ENCODE measurements at places on chromosomes 11 and 22. TPM values are rescaled to one million over a fixed set of nuclear protein-coding genes. Genes with fewer than 3 reads are reported as not detected.
A peak's percentile ranks its signal among the peaks of the same experiment; 100 is the strongest.

DNA sequence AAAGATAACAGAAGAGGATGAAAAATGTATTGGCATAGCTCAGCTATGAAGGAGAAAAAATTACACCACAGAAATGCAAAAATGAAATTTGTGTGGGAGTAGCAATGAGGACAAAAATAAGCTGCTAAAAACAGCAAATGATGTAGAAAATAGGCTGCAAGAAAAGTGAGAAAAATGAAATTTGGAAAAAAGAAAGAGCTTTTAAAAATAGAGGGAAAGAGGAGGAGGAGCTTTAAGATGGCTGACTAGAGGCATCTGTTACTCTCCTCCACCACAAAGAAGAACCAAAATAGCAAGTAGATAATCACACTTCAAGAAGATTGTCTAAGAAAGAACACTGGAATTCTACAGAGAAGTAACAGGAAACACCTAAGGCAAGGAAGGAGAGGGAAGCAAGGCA is 23.7 kb upstream of the OR5AN1 start:
- DNase-seq, result no peak

- no peak for DNase-seq
Measured at GRCh38 chr11:2466869-2467694, 22.3 kb downstream of the KCNQ1 start.

- DNase-seq, result no peak
Measured at GRCh38 chr11:12787847-12788246, 113.6 kb downstream of the TEAD1 start.

GRCh38 chr11:92870196-92870832 is 99.1 kb upstream of the MTNR1B start:
- no peak for DNase-seq

- peak; percentile 83 for DNase-seq
Measured at GRCh38 chr11:95149651-95150364, 60.2 kb downstream of the ENDOD1 start.

GRCh38 chr22:20966883-20967696 is at the start of gene AIFM3:
Gene AIFM3, plus strand, starts transcription at chr22:20967255. Its CDS starts 690 bp downstream, at chr22:20967945.
- DNase-seq, result peak; percentile 47

Gene SLC22A12
- not detected for total RNA-seq

Gene MS4A4E
- total RNA-seq, result 1.3 TPM

Gene OR5A1
- total RNA-seq, result not detected

Gene CELF1
- 54.8 TPM for total RNA-seq

Gene FGF3
- total RNA-seq, result not detected

Gene DENND5A
- total RNA-seq, result 88.9 TPM

Measured in right cardiac atrium (tissue), 5 donors.